ENCODE measurements at places on chromosomes 6 and 20.

GRCh38 chr20:46550461-46550860 is at the start of gene OCSTAMP:
Gene OCSTAMP, minus strand, starts transcription at chr20:46550654. Its CDS starts 94 bp downstream, at chr20:46550560.
- no peak for DNase-seq

DNA sequence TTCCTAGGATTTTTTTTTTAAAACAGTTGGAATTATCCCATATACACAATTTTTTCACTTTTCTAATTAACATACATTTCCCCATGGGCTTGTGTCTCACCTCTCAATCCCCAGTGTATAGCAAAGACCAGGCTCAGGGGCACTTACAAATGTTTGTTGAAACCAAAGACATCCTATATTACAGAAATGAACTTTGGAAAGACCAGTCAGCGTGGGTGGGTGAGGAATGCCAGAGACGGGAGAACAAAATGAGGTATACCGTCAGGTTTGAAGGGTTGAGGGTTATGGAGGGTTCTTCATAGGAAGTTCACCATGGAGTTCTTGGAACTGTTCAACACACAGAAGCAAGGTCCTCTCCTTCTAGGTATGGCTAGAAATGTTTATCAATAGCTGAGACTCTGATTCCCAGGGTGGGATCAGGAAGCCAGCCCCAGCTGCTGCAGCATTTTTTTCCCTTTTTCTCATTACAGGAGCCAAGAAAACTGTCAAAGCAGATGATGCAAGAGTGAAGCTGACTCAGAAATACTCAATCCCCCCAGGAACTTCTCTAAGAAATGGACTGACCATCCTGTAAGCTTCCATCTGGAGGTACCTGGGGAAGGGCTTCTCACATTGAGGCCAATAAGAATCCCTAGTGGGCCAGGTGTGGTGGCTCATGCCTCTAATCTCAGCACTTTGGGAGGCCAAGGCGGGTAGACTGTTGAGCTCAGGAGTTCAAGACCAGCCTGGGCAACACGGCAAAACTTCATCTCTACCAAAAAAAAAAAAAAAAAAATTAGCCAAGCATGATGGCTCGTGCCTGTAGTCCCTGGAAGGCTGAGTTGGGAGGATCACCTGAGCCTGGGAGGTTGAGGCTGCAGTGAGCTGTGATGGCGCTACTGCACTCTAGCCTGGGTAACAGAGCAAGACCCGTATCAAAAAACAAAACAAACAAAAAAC is 15.9 kb upstream of the TBC1D20 start:
- DNase-seq, result no peak

DNA sequence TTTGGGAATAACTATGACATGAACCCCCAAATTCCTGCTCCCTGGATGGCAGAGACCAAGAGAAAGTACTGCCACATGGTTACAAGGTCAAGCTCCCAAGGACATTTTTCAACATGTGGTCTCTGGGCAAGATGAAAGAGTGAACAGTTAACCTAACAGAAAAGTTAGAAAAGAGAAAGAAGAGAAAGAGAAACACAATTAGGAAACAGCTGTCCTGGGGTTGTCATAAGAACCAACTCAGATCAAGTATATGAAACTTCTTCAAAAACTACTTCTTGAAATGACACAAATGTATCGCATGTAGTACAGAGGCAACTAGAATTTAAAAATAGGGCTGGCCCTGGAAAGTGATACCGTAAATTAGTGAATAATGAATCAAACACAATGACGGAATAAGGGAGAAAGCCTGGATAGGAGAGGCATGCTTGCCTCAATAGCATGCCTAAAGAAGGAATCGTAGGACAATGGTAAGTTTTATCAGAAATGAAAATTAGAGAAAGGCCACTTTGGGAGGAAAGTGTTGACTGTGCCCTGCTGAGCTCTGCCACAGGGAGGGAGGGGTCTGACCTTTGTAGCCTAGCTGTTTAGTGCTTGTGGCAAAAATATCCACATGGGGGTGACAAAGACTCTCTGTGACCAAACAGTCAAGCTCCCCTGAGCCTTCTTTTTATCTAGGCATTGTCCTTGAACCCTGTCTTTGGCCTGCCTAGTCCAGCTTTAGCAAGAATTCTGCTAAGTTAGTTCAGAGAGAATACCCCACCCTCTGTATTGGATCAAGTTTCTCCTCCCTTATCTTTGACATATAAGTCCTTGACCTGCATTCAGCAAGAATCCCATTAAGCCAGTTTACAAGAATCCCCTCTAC is 4.3 kb upstream of the DCBLD1 start:
- no peak for DNase-seq

- DNase-seq, result no peak
Measured at GRCh38 chr20:24633026-24633425, 163.6 kb downstream of the SYNDIG1 start.

GRCh38 chr20:4973330-4974097 is 27.8 kb downstream of the SLC23A2 start:
- no peak for DNase-seq

DNA sequence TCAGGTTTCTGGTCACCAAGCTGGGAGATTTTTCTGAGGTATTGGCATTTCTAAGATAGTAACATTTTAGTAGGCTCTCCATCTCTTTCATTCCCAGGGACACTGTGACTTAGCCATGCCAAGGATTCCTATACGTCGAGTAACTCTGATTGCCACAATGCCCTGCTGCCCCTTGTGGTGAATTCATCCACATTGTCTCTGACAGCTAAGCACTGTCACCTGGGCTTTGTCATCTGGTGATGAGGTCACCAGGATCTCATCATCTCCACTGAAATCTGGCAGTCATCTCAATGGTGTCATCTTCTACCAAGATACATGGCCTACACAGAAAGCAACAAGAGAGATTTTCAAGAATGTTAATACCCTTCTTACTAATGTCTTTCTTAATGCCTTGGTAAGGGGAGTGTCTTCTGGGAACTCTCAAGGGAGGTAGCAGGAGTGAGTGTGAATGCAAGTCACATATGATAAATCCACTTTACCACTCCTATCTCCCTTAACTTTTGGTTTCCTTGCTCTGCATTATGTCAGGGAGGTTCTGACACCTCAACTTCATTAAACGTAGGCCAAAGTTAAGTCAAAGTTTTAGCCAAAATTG is 246.7 kb downstream of the CD109 start:
- peak; percentile 32 for DNase-seq

GRCh38 chr20:57619051-57619831 is 985 bp downstream of the ZBP1 start:
- DNase-seq, result no peak

GRCh38 chr20:23244916-23245552 is 105.6 kb upstream of the NXT1 start:
- no peak for DNase-seq

GRCh38 chr6:66605971-66606370 is 898.9 kb upstream of the EYS start:
- DNase-seq, result no peak

- DNase-seq, result no peak
Measured at GRCh38 chr20:53739799-53740785, 146.5 kb upstream of the ZNF217 start.

DNA sequence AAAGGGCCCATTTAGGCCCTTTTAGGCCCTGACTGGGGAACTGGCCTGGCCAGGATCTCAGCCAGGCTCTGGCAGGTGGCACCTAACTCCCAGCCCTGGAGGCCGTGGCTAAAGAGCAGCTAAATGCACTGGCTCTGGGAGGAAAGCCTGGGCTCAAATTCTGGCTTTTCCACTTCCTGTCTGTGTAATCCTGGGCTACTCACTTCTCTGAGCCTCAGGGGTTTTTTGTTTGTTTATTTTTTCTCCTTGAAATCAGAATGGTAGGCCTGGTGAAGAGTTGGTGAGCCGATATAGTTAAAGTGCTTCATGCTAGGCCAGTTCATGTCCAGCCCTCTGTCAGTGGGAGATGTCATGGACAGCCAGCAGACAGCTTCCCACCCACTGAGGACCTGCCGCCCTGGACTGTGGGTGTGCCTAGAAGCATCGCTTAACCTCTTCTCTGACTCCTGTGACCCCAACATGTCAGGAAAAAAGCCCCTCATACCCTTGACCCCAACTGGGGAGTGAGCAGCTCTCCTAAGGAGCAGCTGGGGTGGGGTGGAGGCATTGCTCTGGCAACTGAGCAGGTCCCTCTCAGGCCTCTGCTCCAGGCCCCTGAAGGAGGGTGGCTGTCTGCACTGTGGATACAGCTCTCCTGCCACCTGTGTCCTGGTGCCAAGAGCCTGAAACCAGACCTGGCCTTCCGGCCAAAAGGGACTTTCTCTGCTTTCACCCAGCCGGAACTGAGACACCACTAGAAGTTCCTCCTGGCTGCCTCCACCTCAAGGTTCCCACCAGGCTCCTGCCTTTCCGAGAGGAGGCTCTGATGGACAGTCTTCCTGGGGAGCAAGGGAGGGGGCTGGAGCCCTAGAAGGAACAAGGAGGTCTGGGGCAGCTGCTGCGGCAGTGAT is 57.2 kb upstream of the MYL9 start:
- DNase-seq, result no peak

- DNase-seq, result peak; percentile 75
Measured at GRCh38 chr20:62576815-62577489, 65.4 kb upstream of the SLCO4A1 start.

- DNase-seq, result no peak
Measured at GRCh38 chr6:84635081-84635761, 129.2 kb downstream of the TBX18 start.

DNA sequence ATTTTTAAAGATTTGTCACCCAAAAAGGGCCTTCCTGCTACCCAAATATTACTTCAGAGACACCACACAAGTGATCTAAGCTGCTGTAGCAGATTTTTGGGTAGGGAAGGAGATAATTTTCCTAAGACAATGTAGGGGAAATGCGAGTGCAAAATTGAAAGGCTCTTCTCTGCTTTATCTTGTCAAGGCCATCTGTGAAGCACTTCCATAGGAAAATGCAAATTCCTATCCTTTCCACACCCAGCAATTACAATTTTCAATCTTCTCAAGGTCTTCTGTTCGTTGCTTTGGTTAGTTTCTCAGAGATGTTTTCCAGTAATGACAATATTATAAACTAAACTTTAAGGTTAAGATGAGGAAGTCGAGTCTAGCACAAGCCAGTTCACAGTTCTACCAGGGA is 53.4 kb downstream of the HDGFL1 start:
- no peak for DNase-seq

GRCh38 chr6:17994019-17994418 is 6.6 kb upstream of the KIF13A start:
- DNase-seq, result no peak

GRCh38 chr6:81773887-81774286 is 21.4 kb upstream of the TENT5A start:
- DNase-seq, result no peak
